Activated T-cell treated with anti-CD3 and anti-CD28 coated beads for 48 hours (primary cell): ENCODE measurements at places on chromosomes 5 and 9.

DNA sequence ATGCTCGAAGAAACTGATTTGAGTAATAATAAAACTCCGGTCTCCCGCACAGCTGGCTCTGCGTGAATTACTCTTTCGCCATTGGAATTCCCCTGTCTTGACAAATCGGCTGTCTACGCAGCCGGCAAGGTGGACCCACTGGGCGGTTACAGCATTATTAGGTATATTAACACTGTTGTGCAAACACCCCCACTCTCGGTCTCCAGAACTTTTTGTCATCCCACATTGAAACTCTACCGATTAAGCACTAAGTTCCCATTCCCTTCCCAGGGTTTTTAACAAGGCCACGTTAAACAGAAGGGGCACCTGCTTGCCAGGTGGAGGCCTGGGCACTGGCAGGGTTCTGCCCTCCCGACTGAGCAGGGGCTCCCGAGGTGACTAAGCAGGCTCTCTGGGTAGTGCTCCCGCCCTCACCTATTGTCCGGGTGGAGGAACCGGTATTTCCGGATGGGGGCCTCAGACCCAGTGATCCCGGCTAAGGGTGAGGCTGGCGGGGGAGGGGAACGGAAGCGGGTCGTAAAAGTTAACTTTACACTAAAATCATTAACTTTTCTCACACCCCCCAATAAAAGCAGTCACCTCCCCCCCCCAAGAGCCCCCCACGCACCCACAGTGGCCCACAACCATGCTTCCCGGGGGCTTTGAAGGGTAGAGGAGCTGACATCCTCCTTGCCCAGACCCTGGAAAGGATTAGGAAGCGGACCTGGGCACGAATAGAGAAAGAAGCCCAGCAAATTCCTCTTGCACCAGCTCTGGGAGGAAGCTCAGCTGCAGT lies 53.5 kb upstream of the TJP2 start:
- DNase-seq, result no peak

- DNase-seq, result no peak
These were observed 10.2 kb downstream of the SLC6A18 start for GRCh38 chr5:1235379-1235778.

GRCh38 chr9:129202613-129203555 lies 24.8 kb upstream of the IER5L start:
- DNase-seq, result peak; percentile 92

- DNase-seq, result no peak
These were observed 13.2 kb upstream of the FBP2 start for GRCh38 chr9:94606646-94607422.

DNA sequence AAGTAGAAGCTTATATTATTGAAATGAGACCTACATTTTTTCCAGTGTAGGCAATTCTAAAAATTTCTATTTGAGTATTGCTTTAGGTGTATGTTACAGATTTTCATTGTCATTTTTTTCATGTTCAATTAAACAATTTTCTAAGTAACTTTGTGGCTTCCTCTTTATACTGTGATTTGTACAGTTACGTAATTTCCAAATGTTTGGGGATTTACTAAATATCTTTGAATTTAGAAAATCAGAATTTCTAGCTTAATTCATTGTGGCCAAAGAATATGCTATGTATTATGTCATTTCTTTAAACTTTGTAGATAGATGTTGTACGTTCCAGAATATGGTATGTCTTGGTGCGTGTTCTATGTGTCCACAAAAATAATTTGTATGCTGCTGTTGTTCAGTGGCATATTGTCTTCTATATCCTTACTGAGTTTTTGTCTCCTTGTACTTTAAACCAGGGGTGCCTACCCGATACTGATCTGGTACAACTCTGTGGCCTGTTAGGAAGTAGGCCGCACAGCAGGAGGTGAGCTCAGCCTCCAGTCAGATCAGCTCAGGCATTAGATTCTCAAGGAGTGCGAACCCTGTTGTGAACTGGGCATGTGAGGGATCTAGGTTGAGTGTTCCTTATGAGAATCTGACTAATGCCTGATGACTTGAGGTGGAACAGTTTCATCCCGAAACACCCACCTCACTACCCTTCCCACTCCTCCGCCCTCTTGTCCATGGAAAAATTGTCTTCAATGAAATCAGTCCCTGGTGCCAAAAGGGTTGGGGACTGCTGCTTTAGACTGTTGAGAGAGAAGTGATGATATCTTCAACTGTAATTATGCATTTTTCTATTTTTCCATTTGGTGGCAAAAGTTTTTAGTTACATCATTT lies 63.5 kb downstream of the UBE2R2 start:
- DNase-seq, result no peak

DNA sequence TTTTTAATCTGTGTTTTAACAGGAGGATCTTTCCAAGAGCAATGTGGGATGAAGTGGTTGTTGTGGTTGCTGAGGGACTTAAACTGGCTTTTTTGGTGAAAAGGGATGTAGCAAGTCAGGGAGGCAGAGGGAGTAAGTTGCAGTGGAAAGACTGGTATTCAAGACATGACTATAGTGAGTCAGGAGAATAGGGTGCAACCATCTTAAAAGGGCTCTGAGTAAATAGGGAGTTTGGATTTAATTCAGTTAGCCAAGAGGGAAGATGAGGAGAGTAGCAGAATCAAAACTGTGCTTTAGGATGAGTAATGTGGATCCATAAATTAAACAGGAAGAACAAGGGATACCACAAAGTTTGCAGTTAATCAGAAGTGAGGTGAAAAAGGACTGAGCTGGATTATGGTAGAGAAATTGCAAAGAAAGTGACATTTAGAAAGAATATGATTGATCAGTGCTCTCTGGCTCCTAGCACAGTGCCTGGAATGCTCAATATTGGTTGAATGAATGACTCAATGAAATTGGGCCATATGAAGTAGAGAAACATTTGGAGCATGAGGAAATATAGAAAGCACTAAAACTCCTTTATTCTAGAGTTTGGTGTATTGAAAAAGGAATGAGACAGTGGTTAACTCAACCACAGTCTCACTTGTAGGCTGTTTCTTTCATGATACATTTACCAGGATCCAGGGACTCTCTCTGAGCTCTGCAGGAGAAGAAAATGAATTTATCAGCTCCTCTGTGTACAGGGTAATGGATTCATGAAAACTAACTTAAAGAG lies 5.1 kb downstream of the POLR3G start:
- no peak for DNase-seq

DNA sequence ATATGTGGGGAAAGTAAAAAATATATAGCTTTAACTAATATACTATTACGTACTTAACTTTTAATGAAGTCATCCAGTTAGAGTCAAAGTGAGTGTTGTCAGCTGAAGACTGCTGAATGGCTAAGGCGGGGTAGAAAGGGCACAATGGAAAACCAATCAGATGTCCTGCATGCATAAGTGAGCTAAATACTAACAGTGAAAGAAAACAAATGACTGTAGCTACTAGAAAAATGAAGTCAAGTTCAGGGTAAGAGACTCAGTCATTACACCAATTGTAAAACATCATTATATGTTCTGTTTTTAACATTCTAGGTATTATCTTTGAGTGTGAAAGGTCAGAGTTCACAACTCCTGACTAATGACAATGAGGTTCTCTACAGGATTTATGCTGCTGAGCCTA lies 295.2 kb downstream of the ADGRV1 start:
- no peak for DNase-seq

- DNase-seq, result no peak
These were observed 64.9 kb upstream of the SHC3 start for GRCh38 chr9:89243296-89244061.

- no peak for DNase-seq
These were observed 217.4 kb downstream of the SLIT3 start for GRCh38 chr5:169083394-169084018.

- DNase-seq, result no peak
These were observed 93.0 kb downstream of the APBA1 start for GRCh38 chr9:69579032-69579758.

DNA sequence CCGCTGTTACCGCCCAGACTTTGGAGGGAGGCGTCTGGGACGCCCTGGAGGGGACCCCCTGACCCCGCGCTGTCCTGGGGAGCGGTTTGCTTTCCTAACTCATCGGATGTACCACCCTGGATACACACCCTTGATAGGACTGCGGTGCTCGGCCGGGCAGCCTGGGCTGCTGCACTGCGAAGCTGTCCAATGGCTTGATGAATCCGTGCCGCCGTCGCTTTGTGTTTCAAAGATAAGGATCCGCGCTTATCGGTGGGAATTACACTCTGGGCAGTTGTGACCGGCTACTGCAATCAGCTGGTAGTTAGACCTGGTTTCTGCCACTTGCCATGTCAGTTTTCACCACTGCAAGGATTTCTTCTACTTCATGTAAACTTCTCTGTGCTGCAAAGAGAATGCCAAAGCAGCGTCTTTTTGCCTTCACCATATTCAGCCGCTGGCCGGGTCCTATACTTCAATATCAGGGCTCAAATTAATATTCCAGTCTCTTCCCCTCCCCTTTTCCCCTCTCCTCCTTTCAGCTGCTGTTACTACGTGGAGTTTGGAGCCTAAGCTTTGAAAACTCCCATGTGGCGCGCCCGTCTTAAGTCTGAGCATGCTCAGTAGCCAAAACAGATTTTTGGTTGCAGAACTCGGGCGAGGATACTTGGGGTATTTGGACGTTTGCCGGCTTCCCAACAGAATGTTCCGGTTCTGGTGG lies 727 bp downstream of the SMAD5 start:
- no peak for DNase-seq
